RKO (cell line): ENCODE measurements at places on chromosomes 12 and 14.

- DNase-seq, result no peak
Measured at GRCh38 chr14:68650404-68650994, 142.4 kb downstream of the ZFP36L1 start.

DNA sequence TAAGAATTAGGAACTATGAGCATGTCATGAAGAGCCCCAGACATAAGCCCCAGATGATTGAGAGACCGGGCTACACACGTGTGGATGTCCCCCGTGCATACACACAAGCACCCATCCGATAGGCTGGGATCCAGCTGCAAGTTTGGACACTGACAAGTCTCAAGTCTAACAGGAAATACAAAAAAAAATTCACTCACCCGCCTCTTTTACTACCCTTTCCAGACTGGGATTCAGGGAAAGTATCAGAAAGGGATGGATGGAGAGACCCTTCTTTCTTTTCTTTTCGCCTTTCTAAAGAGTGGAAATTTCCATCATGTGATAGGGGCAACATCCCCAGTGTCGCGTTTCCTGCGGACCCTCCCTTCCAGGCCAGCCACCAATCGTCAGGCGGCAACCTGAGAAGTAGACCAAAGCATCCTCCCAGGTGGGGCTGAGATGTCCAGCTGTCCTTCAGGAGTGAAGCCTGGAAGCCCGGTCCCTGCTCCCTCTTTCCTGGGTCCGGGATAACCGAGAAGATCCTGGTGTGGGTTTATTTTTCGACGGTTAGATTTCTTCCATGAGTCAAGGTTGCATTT is 6.4 kb upstream of the SLC38A4 start:
- DNase-seq, result no peak

GRCh38 chr12:57605811-57606311 is 1.2 kb downstream of the DTX3 start:
- DNase-seq, result no peak

DNA sequence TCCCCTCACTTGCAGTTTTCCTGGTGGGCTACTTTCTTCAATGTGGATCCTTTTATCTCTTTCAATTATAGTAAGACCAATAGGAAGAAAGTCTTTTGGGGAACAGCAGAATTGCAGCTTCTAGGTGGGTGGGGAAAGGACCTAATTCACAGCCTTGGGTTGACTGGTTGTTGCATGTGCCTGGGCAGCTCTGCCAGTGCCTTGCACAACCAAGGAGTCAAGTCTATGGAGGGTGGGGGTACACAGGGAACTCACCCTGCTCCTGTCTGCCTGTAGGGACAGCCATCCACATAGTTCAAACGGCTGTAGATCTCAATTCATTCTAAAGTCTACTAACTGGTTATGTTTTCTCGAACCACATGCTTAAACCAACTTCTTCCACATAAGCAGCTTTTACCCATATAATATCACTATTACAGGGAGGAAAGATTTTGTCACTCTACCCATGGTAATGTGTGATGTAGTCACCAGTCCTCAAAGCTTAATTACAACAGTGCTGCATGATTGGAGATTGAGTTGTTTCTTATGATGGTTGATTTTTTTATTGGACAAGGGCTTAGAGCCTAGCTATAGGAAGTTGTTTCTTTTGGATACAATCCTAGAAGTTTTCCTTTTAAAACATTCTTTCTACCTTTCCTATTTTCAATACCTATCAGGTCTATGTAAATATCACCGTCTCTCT is 117.7 kb upstream of the FRMD6 start:
- DNase-seq, result no peak

- no peak for DNase-seq
Measured at GRCh38 chr12:113285679-113286610, 49.0 kb downstream of the SLC8B1 start.

DNA sequence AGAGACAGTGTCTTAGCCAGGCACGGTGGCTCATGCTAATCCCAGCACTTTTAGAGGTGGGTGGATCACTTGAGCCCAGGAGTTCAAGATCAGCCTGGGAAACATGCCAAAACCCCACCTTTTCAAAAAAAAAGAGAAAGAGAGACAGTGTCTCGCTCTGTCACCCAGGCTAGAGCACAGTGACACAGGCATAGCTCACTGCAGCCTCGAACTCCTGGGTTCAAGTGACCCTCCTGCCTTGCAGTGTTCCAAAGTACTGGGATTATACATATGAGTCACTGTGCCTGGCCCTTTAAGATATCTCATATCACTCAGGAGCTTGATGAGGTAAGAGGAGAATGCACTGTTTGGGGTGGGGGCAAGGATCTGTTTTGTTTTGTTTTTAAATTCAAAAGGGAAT is 48.1 kb upstream of the LTBP2 start:
- no peak for DNase-seq

GRCh38 chr12:109575683-109576082 is 2.1 kb downstream of the MVK start:
- no peak for DNase-seq

- no peak for DNase-seq
Measured at GRCh38 chr12:1838994-1839365, 18.6 kb downstream of the LRTM2 start.

GRCh38 chr12:318759-319515 is 56.3 kb upstream of the SLC6A13 start:
- no peak for DNase-seq

GRCh38 chr12:44159862-44160261 is 324.0 kb downstream of the TMEM117 start:
- no peak for DNase-seq

GRCh38 chr12:76962099-76962498 is 83.3 kb upstream of the CSRP2 start:
- no peak for DNase-seq

GRCh38 chr12:15411842-15412241 is 89.5 kb downstream of the PTPRO start:
- no peak for DNase-seq

GRCh38 chr12:82299319-82300025 is 58.7 kb downstream of the CCDC59 start:
- peak; percentile 3 for DNase-seq

DNA sequence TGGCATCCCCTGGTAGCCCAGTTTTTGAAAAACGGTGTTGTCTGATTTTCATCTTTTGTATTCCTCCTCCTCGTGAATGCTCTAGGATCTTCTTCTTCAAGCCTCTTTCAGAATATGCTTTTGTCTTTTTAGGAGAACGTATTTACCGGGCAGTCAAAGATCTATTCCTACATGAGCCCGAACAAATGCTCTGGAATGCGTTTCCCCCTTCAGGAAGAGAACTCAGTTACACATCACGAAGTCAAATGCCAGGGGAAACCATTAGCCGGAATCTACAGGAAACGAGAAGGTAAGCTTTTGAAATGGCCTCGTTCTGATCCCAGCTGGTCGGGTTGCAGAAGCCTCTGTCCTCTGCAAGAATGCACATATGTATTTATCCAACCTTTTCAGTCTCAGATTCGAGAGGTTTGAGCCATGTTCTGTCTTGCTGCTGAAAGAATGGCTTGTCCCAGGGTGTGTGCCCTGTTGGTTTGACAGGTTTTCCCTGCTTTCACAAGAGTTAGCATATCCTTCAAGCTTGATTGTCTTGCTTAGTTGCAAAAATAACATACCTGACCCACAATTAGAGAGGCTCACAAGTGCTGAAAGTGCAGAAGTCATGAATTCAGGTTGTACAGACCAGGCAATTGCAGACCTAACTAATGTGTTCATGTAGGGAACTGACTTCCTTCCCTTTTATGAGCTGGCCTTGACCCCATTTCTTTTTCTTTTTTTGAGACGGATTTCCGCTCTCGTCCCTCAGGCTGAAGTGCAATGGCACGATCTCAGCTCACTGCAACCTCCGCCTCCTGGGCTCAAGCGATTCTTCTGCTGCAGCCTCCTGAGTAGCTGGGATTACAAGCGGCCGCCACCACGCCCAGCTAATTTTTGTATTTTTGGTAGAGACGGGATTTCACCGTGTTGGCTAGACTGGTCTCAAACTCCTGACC is 6.8 kb downstream of the KMT5A start:
- no peak for DNase-seq

- no peak for DNase-seq
Measured at GRCh38 chr12:2841056-2841650, 6.3 kb upstream of the NRIP2 start.

DNA sequence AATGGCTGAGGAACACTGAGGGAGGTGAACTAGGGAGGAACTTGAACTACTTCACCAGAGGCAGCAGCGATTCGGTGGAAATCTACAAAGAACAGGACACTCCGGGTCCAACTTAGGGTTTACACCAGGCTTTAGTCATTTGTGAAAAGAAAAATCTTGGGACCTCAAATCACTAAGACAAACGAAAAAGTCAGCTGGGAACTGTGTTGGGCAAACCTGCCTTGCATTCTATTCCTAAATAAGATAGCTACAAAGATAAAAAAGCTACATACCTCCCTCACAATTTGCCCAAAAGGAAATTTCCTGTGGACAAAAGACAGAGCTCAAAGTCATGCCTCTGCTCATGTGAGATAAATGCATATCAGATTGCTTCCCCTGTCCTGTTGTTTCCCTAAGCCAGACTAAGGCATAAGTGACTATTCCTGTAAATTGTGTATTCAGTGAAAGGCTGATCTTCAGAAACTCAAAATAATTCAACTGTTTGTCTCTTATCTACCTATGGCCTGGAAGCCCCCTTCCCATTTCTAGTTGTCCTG is 106.6 kb downstream of the APAF1 start:
- no peak for DNase-seq

DNA sequence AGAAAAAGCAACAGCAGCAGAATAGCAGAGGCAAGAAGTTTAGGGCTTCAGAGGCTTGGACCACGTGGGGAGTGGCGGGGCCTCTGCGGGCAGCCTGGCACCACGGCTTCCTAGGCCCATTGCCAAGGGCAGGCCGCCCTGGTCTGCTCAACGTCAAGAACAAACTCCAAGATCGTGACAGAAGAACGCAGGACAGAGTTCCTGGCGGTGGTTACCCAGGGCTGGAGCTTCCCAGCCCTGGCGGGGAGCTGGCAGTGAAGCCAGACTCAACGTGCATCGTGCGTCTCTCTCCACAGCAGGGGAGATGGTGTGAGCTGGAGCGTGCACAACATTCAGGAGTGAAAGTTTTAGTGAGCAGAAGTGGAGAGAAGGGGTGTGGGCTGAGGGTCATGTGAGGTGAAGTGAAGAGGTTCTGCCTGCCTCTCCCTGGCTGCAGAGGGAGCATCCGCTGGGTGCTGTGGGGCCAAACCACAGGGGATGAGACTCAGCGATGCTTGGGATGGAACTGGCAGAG is 13.9 kb upstream of the CACNA2D4 start:
- DNase-seq, result no peak

GRCh38 chr12:70430400-70430799 is 64.3 kb downstream of the KCNMB4 start:
- DNase-seq, result no peak

- no peak for DNase-seq
Measured at GRCh38 chr12:52350021-52350620, 17.2 kb downstream of the KRT85 start.

DNA sequence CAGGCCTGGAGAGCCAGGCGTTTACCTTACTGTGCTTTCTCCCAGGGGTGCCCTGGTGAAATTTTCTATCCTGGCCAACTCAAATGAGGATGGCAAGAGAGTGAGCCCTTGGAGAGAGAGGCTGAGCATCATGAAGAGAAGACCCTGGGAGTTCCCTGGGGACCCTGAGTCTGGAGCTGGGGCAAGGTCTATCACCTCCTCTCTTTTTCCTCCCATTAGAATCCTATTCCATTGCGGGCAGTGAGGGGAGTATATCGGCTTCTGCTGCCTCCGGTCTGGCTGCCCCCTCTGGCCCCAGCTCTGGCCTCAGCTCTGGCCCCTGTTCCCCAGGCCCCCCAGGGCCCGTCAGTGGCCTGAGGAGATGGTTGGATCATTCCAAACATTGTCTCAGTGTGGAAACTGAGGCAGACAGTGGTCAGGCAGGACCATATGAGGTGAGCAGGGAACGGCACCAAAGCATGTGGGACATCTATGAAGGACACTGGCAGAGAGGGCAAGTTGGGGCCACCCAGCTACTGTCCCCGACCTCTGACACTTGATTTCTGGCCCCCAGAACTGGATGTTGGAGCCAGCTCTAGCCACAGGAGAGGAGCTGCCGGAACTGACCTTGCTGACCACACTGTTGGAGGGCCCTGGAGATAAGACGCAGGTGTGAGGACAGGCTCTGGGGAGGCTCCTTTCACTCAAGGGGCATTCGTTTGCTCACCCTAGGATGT is 1.6 kb downstream of the ARHGEF25 start:
- no peak for DNase-seq

GRCh38 chr12:106288494-106289195 is 13.9 kb upstream of the TCP11L2 start:
- DNase-seq, result peak; percentile 95

DNA sequence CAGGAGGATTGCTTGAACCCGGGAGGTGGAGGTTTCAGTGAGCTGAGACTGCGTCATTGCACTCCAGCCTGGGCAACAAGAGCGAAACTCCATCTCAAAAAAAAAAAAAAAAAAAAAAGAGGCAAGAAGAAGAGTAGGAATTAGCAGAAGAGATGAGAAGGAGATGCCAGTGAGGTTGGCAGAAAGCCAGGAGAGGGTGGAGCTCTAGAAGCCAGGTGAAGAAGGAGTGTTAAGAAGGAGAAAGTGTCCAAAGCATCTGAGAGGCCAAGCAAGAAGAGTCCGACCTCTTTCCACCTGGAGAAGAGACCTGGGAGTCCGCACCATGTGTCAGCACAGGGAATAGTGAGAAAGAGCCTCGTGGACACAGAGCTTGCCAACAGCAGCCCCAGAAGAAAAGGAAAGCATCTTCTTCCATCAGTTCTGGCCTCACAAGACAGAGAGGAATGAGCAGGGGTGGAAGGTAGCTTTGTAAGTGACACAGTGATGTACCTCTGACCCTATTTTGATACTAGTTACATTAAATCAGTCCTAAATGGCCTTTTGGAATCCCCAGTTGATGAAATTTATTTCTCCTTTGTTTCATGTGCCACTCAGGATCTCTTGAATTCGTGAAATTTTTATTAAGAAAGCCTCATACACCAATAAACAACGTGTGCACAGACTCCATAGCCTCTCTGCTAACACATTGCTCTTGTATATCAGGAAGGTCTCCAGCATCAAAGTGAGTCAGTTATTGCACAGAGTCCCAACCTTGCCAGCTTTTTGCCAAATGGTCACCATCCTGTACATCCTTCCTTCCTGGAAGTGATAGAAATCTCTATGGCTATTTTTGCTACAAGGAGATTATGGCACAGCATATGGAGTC is 70.6 kb downstream of the SAMD4A start:
- DNase-seq, result no peak

DNA sequence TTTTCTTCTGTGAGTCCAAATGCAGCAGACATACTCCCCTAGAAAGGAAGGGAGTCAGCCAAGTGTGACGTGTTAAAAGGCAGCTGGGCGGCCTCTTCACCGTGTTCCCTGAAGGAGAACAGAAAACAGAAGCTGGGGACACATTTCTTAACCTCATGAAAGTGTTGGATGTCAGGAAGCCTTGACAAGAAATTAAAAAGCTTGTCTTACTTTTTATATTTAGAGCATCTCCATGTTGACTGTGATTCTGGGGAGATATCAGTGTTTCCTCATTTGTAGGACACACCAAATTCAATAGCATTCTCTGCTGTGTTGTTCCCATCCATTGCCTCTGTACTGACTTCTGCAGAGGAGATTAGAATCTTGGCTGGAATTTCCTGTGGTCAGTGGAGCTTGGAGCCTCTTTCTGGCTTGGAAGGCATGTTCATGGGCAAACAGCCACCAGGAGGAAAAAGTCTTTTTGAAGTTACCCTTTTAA is 93.7 kb downstream of the RMST start:
- DNase-seq, result no peak
